Breast epithelium (tissue), 4 donors: ENCODE measurements at places on chromosomes 1 and 21.

GRCh38 chr1:230641346-230641745, 935 bp upstream of the COG2 start:
- H3K4me3 ChIP-seq, result no peak overlapping the region
- no peaks in the 10 kb centered on the region for H3K36me3 ChIP-seq
- no peak for DNase-seq
- H3K27me3 ChIP-seq, result no peaks in the 10 kb centered on the region
- H3K27ac ChIP-seq, result no peak overlapping the region
- no peaks in the 10 kb centered on the region for H3K4me1 ChIP-seq

DNA sequence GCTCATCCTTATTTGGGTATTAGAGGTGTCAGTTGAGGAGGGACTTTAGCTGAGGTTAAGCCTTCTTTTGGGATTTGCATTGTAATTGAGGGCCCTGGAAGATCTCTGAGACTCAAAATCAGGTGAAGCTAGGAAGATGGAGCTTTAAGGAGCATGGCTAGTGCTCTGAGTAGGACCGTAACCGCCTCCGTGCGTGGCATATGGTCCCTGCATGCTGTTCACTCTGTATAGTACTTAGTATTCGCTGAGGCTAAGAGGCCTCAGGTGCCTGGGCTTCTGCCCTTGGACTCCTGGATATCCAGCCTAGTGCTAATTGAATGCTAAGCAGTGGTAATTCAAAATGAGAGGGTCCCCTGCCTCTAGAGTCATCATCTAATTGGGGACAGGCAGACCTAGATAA, 22.5 kb downstream of the NSUN4 start:
- no peak overlapping the region for H3K4me3 ChIP-seq
- H3K27ac ChIP-seq, result no peak overlapping the region
- no peaks in the 10 kb centered on the region for H3K27me3 ChIP-seq
- peaks cover 4% of the 10 kb centered on the region for H3K36me3 ChIP-seq

- H3K4me3 ChIP-seq, result no peak overlapping the region
- no peak for DNase-seq
- no peaks in the 10 kb centered on the region for H3K36me3 ChIP-seq
- H3K4me1 ChIP-seq, result no peaks in the 10 kb centered on the region
- H3K27ac ChIP-seq, result no peak overlapping the region
- H3K27me3 ChIP-seq, result no peaks in the 10 kb centered on the region
These were observed 210.6 kb upstream of the HOOK1 start for GRCh38 chr1:59604191-59604590.

DNA sequence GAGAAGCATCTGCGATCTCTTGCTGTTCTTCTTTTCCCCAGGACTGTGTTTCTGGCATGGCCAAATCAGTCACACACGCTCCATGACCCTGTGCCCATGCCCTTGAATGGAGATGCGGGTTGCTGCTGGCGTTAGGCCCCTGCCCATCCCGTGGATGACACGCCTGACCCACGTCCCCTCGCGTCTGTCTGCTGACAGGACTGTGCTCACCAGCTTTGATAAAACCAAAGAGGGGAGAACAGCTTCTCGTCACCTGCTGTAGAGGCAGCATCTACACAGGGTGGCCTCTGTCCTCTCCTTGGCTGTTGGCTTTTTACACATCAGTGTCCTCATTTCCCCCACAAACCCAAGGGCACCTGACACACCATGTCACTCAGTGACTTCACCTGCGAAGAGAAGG, 6.9 kb downstream of the MT1HL1 start:
- H3K27ac ChIP-seq, result no peak overlapping the region
- no peak overlapping the region for H3K4me3 ChIP-seq
- DNase-seq, result no peak

DNA sequence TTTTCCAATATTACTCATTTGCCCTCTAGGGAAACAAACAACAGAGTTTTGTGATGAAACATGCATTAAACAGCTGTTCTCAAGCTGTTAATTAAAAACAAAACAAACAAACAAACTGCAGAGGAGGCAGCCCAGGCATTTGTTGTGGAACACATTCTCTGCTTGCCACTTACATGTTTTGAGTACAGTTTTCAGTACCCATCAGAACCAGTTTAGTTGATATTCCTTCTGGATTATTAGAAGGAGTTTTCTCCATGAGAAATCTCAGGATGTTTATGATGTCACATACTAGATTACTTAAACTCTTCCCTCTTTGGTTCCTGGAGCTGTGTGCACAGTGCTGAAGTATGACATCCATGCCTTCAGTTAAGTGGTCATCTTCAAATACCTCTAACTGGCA, at the start of gene OR2T6:
TSS of gene OR2T6 (plus strand) at position 301 of the 400 bp plus-strand sequence. CDS start 11,863 bp downstream, outside the sequence.
- no peak for DNase-seq
- H3K4me3 ChIP-seq, result no peak within 1 kb of the TSS
- H3K27ac ChIP-seq, result no peak within 1 kb of the TSS
- H3K27me3 ChIP-seq, result no peaks in the 10 kb centered on the region
- H3K4me1 ChIP-seq, result no peaks in the 10 kb centered on the region
